Activated CD4-positive, alpha-beta T cell treated with anti-CD3 and anti-CD28 coated beads, Interleukin-2, amount 50 U/mL, for 1 hour (primary cell): ENCODE measurements at places on chromosomes 5 and 9.

- DNase-seq, result no peak
These were observed 308.4 kb upstream of the MEF2C start for GRCh38 chr5:89191374-89191773.

- no peak for DNase-seq
These were observed at the start of gene CD14 for GRCh38 chr5:140633021-140633471. Gene CD14, minus strand, starts transcription at chr5:140633175. Its CDS starts 104 bp downstream, at chr5:140633071.

- no peak for DNase-seq
These were observed 39.9 kb downstream of the EDIL3 start for GRCh38 chr5:84344788-84345187.

GRCh38 chr5:93062548-93062947 is 518.5 kb downstream of the NR2F1-AS1 start:
- no peak for DNase-seq

- DNase-seq, result no peak
These were observed 558.0 kb downstream of the EBF1 start for GRCh38 chr5:158541536-158542297.

GRCh38 chr5:168121138-168121494 is 170.3 kb upstream of the WWC1 start:
- no peak for DNase-seq

DNA sequence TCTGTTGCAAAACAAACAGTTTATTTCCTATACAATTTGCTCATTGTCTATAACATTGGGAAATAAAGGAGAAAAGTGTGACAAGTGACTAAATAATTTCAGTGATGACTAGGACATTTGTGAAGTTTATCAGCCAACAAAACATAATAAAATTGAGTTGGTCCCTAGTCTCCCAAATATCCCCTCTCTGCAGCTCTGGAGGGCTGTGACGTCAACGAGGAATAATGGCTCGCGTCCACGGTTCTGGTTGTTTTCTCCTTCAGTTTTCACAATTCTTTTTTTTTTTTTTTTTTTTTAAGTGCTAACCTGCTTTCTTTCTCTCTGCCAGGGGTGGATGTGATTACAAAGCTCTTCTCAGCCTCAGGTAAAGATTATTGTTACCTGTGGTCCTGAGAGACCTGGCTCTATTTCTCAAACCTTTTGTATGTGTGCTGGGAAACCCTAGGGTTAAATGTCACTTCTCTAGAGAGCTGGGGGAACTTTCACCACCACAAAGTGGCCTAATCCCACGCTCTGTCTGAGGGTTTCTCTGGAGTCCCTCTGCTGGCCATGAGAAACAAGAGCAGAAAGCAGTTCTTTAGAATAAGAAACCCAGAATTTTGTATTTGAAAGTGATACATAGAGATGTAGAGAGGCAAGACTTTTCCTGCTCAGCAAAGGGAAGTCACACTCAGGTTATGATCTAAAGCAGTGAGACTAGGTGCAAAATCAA is 36.2 kb upstream of the ANKRD55 start:
- DNase-seq, result no peak

DNA sequence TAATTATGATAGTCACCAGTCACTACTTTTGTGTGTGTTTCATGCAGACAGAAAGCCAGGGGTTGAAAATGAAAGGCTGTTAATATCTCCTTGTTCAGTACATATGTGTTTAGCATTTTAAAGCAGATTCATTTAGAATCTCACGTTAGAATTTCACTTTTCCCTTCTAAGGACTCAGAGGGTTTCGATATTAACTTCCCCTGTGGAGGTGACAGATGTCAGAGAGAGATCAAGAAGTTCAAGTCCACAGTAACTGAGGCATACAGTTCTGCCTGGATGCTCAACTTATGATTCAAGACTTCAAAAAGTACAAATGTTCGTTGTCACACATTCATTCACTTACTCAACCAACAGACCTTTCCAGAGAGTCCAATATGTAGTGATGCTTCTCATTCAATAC is 251.1 kb downstream of the EBF1 start:
- DNase-seq, result no peak

DNA sequence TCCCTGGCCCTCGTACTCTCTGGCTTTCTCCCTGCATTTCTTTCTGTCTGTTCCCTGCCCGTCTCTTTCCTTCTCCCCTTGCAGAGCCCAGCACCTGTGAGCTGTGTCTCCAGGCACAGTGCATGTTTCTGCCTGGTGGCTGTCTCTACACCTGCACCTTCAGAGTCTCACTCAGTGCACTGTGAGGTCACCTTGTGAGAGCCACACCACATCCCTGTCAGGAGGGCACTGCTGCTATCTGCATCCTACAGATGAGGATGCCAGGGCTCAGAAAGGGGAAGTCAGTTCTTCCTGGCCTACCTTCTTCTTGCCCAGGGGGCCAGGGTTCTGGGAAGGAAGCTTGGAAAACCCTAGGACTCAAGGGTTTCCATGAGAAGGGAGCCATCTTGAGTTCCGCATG is 69.7 kb upstream of the NEURL1B start:
- no peak for DNase-seq

- no peak for DNase-seq
These were observed 299.1 kb downstream of the DMAC1 start for GRCh38 chr9:7500521-7500920.

DNA sequence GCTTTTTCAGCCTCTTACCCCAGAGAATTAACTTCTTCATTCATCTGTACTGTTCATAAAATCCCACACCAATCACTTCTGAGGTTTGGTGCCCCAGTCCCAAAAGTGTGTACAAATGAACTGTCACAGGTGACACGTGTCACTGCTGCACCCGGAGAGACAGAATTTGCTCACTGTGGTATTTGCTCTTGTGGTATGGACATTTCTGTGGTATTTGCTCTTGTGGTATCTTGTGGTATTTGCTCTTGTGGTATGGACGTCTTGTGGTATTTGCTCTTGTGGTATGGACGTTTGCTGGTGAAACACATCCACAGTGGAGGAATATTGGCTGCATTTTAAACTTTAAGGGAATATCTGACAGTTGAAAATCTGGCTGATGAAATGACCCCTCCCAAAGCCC is 214.9 kb upstream of the DAP start:
- DNase-seq, result no peak

DNA sequence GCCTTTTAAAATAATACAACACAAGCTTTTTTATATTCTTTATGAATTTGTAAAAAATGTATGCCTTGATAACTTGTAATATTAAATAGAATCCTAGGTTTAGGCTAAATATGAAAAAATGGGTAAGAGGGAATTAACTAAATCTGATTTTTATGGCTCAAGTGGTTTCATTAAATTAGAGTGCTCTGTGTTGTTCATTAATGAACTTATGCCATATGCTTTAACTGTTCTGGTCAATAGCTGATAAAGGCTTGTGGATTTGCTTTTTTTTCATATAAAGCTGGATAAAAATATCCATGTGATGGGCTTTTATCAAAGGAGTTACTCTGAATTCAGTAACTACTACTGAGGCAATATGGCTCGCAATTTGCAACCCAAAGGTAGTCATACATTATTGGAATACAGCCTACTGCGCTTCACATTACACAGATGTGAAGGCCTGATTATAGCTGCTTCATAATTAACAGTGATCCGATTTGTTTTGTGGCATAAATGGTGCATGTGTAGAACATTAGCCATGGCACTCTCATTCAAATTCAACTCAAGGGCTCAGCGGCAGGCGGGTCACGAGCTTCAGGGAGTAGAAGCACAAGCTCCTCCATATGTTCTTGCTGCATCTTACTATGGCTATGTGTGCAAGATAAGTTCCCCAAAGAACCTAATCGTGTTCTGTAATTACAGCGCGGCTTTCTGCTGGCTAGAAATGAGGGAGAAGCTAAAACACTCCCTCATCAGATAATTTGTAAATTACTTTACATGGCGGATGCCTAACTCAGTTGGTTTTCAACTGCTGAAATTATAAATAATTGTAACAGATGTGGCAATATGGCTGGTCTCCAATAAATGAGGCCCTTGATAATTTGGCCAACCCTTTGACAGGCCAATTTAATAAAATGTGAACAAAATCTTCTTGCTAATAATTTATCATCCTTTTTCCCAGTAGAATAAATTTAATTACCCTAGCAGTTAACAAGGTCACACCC is 188.3 kb downstream of the CNTLN start:
- no peak for DNase-seq

DNA sequence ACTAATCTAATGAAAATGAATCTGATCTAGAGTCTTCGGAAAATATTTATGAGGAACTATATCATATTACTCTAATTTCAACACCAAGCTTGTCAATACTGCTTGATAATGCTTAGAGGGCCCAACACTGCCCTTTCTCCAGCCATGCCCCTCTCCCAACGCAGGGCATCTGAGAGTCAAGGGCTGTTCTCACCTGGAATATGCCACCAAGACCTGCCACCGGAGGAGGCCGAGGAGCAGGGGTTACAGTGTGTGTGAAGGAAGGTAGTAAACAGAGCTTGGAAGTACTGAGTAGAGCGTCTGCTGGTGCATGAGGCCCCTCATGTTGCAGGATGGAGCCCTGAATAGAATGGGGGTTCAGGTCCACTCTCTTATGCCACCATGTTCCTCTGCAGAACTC is 301.3 kb upstream of the MPDZ start:
- DNase-seq, result no peak

GRCh38 chr5:164597293-164597900 is 1092.0 kb downstream of the MAT2B start:
- no peak for DNase-seq

GRCh38 chr5:75286211-75286773 is 49.6 kb upstream of the ANKRD31 start:
- no peak for DNase-seq

GRCh38 chr5:173480896-173481295 is 135.6 kb downstream of the BOD1 start:
- no peak for DNase-seq

GRCh38 chr5:87340716-87341115 is 72.0 kb downstream of the CCNH start:
- DNase-seq, result no peak

- peak; percentile 19 for DNase-seq
These were observed 28.3 kb upstream of the TGFBR1 start for GRCh38 chr9:99076483-99077171.

GRCh38 chr9:94980947-94981722 is 254.6 kb downstream of the AOPEP start:
- no peak for DNase-seq

DNA sequence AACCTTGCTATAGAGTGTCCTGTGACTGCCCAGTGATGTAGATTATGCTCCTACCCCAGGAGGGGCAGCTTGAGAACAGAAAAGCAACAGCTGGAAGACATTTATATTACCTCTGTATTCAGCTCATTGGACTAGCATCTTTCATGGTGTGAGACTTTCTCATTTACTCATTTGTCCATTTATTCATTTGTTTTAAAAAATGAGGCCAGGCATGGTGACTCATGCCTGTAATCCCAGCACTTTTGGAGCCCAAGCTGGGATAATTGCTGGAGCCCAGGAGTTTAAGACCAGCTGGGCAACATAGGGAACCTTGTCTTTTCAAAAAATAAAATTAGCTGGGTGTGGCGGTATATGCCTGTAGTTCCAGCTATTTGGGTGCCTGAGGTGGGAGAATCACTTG is 130.0 kb upstream of the LHFPL2 start:
- DNase-seq, result no peak

GRCh38 chr5:14700478-14701436 is 36.2 kb downstream of the OTULIN start:
- DNase-seq, result no peak

GRCh38 chr9:110115826-110116542 is 92.0 kb downstream of the C9orf152 start:
- no peak for DNase-seq

- DNase-seq, result no peak
These were observed at the start of gene CAPSL for GRCh38 chr5:35938568-35939227. Gene CAPSL, minus strand, starts transcription at chr5:35938622. Its CDS starts 17,502 bp downstream, at chr5:35921120.

DNA sequence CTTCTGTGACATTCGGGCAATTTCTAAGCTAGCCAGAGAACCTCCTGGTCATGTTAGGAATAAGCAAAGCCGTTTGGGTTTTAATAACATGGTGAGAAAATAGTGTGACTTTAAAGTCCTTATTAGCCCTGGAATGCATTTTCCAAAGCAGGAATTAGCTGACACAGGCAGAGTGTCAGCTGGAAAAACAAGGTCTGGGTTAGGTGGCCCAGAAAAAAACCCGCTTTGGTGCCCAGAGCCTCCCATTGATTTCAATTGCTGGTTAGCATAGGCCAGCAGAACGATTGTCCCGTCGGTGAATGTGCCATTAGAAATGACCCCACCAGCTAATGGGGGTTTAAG is 62.1 kb upstream of the CPEB4 start:
- no peak for DNase-seq

DNA sequence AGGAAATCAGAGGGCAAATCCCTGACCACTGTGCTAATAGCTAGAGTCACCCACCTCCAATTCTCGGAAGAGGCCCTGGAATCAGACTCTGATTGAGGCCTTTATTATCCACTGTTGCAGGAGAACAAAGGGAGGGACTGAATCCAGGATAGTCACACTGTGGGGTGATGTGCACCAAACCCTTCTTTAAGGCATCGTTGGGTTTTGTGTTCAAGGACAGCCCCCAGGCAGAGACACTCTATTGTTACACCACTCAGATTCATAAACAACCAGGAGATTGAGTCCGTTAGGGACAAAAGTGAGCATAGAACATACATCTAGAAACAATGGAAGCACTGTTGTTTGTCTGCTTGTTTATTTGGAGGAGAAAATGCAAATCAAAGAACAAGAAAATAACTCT is 124.6 kb upstream of the TBCA start:
- DNase-seq, result no peak

- DNase-seq, result peak; percentile 71
These were observed 1.6 kb upstream of the ANXA2R start for GRCh38 chr5:43041669-43042175.

- peak; percentile 81 for DNase-seq
These were observed 19.4 kb downstream of the DCP2 start for GRCh38 chr5:112995764-112996618.

DNA sequence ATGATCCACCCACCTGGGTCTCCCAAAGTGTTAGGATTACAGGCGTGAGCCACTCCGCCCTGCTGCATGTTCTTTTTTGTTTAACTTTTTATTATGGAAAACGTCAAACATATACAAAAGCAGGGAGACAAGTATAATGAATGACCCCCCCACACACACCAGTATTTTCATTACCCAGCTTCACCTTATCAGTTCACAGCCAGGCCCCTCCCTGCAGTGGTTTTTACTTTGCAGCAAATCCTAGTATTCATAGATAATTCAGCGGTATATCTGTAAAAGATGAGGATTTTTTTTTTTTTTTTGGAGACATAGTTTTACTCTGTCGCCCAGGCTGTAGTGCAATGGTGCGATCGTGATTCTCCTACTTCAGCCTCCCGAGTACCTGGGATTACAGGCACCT is 2.3 kb downstream of the POMT1 start:
- no peak for DNase-seq
